ENCODE measurements at places on chromosomes 2 and 18. TPM values are rescaled to one million over a fixed set of nuclear protein-coding genes. Genes with fewer than 3 reads are reported as not detected.

DNA sequence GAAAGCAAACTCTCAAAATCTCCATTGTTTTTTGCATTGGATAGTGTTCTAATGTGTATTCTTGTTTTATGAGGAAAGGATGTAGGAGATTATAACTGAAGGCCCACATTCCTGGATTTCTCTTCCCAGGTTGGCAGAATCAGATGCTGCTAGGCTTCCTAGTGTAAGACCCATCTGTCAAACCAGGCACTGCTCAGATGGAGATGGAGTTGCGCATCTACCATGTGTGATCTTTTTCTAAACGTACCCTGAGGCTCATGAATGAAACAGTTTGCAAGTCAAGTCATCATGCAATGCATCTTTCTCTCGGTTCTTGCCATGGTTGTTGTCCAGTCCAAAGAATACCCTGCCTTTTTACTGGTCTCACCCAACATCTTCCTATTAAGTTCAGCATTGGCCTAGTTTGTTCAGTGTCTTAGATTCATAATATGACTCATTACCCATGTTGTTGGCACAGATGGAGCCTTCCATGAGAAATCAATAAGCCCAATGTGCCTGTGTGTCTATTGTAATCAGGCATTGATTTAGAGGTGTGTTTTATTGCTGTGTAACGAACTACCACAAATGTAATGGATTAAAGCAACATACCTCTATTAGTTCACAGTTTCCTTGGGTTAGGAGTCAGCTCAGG lies 127.4 kb downstream of the NYAP2 start:
- no peak for DNase-seq
- no peaks in the 10 kb centered on the region for H3K27me3 ChIP-seq
- H3K4me1 ChIP-seq, result no peaks in the 10 kb centered on the region

DNA sequence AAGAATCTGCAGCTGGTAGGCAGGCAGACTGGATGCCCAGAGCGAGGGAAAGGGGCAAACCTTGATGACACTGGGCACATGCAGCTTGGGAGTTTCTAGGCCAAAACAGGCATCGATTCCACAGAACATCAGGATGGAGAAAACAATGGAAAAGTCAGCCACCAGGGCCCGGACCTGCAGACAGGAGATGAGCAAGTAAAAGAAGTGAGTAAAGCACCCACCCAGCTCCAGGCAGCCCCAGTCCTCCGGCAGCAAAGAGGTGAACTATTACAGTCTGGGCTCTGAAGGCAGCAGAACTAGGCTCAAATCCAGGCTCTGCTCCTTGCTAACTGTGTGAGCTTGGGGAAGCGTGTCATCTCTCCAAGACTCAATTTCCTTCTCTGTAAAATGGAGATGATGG lies 36.6 kb downstream of the MTHFD2 start:
- no peak for DNase-seq
- no peaks in the 10 kb centered on the region for H3K27me3 ChIP-seq
- H3K36me3 ChIP-seq, result no peaks in the 10 kb centered on the region
- H3K4me1 ChIP-seq, result no peaks in the 10 kb centered on the region

DNA sequence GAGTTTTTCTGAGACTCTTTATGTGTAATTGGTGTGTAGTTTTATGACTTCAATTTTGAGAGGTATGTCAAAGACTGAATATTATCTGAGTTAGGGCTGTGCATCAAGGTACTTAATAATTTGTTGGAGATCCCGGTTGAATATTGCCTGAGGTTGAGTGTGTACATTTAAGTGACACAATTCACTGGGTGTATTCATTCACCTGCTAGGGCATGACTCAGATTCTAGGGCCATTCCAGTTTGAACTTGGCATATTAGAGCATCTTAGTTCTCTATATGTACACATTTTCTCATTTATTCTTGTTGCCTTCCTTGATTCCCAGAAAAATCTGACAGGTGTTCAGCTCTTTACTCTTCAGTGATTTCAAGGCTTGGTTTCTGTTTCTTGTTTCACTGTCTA lies 12.5 kb downstream of the MAP4K4 start:
- no peak overlapping the region for H3K4me3 ChIP-seq
- no peak overlapping the region for H3K27ac ChIP-seq
- no peaks in the 10 kb centered on the region for H3K27me3 ChIP-seq
- DNase-seq, result no peak
- peaks cover 59% of the 10 kb centered on the region for H3K4me1 ChIP-seq

DNA sequence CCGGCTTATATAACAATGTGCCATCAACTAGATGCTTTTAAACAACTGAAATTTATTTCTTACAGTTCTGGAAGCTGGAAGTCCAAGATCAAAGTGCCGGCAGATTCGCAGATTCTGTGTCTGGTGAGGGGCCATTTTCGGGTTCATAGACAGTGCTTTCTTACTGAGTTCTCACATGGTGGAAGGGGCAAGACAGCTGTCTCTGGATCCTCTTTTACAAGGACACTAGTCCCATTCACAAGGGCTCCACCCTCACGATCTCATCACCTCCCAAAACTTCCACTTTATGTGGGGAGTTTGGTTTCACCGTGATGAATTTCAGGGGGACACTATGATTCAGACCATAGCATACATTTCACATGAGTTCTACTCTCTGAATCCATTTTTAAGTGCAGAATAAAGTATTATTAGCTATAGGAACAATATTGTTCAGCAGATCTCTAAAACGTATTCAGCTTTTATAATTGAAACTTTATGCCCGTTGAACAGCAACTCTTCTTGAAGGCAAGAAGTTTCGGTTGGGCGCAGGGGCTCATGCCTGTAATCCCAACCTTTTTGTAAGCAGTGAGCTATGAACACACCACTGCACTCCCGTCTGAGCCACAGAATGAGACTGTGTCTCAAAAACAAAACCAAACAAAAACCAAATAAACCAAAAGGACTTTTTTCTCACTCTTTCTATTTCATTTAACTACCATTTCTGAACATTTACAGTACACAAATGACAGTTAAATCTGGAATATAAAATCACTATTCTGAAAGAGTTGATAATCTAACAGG lies 502.8 kb downstream of the CMPK2 start:
- DNase-seq, result no peak
- no peaks in the 10 kb centered on the region for H3K4me1 ChIP-seq
- H3K27ac ChIP-seq, result no peak overlapping the region
- no peaks in the 10 kb centered on the region for H3K36me3 ChIP-seq
- H3K27me3 ChIP-seq, result no peaks in the 10 kb centered on the region

DOCK10 gene
- total RNA-seq, result 239 TPM

HMSD gene
- total RNA-seq, result 8.5 TPM

DNA sequence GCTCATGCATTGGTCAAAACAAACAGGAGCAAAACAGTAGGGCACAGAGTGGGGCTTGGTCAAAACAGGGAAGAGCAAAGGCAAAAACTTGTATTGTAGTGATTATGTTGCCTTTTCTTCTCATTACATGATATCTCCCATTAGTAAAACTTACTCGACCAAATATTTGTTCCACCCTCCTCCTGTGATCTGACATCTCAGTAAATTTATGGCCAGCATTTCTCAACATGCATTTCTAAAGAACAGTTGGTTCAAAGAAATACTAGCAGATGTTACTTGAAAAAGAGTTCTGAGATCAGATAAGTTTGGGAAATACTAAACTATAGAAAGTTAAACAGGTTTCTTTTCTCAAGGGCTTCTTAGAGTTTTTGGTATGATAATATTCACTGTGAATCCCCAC lies 423.1 kb downstream of the FIGN start:
- no peaks in the 10 kb centered on the region for H3K27me3 ChIP-seq
- H3K4me3 ChIP-seq, result no peak overlapping the region
- no peak for DNase-seq
- no peaks in the 10 kb centered on the region for H3K4me1 ChIP-seq
- no peak overlapping the region for H3K27ac ChIP-seq
- H3K36me3 ChIP-seq, result no peaks in the 10 kb centered on the region

DNA sequence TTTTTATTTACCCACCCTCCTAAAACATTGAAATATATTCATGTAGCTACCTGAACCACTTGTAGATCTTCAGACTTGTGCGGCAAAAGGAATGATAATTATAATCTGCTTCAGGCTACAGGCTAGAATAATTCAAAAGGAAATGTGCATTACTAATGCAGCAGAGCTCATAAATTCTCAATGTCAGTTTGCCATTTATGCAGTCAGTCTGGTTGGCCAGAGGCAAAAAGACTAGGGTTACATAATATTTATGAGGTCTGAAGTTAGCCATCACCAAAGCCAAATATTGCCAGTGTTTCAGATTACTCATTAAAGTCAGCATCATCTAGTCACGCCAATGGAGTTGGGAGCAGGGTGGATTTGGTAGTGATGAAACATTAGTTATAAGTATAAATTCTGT lies 38.9 kb downstream of the METAP1D start:
- no peaks in the 10 kb centered on the region for H3K27me3 ChIP-seq
- H3K4me1 ChIP-seq, result peaks cover 6% of the 10 kb centered on the region
- H3K27ac ChIP-seq, result no peak overlapping the region
- no peaks in the 10 kb centered on the region for H3K36me3 ChIP-seq
- DNase-seq, result no peak

GRCh38 chr18:6722690-6723089 lies 6.8 kb upstream of the ARHGAP28 start:
- H3K4me1 ChIP-seq, result no peaks in the 10 kb centered on the region
- H3K36me3 ChIP-seq, result no peaks in the 10 kb centered on the region
- no peak for DNase-seq
- no peak overlapping the region for H3K27ac ChIP-seq
- no peak overlapping the region for H3K4me3 ChIP-seq
- no peaks in the 10 kb centered on the region for H3K27me3 ChIP-seq

CRACDL gene
- 0.20 TPM for total RNA-seq

- H3K36me3 ChIP-seq, result no peaks in the 10 kb centered on the region
- no peak for DNase-seq
- H3K27ac ChIP-seq, result no peak overlapping the region
- peaks cover 14% of the 10 kb centered on the region for H3K27me3 ChIP-seq
- H3K4me3 ChIP-seq, result no peak overlapping the region
- no peaks in the 10 kb centered on the region for H3K4me1 ChIP-seq
Measured at GRCh38 chr2:74740395-74740740, 86.3 kb downstream of the SEMA4F start.

GRCh38 chr2:84959566-84960506 lies 11.1 kb upstream of the KCMF1 start:
- H3K36me3 ChIP-seq, result peaks cover 56% of the 10 kb centered on the region
- peaks cover 30% of the 10 kb centered on the region for H3K4me1 ChIP-seq
- H3K27me3 ChIP-seq, result no peaks in the 10 kb centered on the region
- no peak for DNase-seq
- H3K4me3 ChIP-seq, result no peak overlapping the region
- no peak overlapping the region for H3K27ac ChIP-seq

GRCh38 chr2:58237741-58238140 lies 3.4 kb downstream of the FANCL start:
- no peak overlapping the region for H3K4me3 ChIP-seq
- H3K27ac ChIP-seq, result no peak overlapping the region
- H3K4me1 ChIP-seq, result peaks cover 42% of the 10 kb centered on the region

DNA sequence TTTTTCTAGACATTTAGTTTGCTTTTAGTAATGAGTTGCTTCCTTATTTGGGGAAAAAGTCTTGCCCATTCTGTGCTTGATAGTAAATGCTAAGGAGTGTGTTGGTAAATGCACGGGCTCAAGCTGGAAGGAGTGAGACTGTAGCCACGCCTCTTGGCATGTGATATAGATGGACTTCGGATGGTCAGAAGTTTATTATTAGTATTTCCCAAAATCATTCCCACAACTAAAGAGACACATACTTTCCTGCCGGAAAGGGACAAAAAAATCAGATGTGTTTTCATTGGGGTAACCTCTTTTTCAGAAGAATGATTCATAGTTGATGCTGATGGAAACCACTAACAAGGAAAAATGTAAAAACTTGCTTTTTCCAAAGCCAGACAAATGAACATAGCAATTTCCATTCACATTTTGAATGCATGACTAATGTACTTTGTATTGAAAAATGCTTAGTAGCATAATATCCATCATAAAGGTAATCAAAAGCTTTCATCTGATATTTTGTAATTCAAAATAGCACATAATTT lies 133.2 kb downstream of the ZNF532 start:
- H3K4me3 ChIP-seq, result no peak overlapping the region
- peaks cover 1% of the 10 kb centered on the region for H3K27me3 ChIP-seq
- no peak overlapping the region for H3K27ac ChIP-seq
- DNase-seq, result no peak
- H3K36me3 ChIP-seq, result no peaks in the 10 kb centered on the region

DNA sequence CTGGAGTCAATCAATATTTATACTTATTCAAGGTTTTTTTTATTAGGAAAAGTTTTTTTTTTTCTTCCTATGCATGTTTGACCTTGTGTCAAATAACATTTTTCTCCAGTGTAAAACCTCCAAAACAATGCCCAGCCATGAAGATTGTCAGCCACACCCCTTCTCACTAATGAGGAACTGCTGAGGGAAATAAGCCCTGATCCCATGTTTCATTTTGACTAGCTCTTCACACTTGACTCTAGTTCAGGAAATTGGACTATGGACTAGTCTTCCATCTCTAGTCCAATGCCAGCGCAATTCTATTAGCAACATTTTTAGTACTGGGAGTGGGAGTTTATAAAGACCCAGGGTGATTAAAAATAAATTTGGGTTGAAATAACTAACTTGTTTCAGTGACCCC lies 275.6 kb upstream of the CXCR4 start:
- DNase-seq, result no peak
- H3K27me3 ChIP-seq, result peaks cover 6% of the 10 kb centered on the region
- H3K36me3 ChIP-seq, result no peaks in the 10 kb centered on the region
- peaks cover 24% of the 10 kb centered on the region for H3K4me1 ChIP-seq

GRCh38 chr18:21191596-21192307 lies 50.3 kb upstream of the GREB1L start:
- H3K4me3 ChIP-seq, result no peak overlapping the region
- DNase-seq, result no peak

FHOD3 gene
- not detected for total RNA-seq

GRCh38 chr2:180823546-180824141 lies 156.8 kb upstream of the UBE2E3 start:
- H3K36me3 ChIP-seq, result no peaks in the 10 kb centered on the region
- DNase-seq, result no peak
- H3K4me1 ChIP-seq, result no peaks in the 10 kb centered on the region
- H3K27ac ChIP-seq, result no peak overlapping the region
- no peak overlapping the region for H3K4me3 ChIP-seq

RNU2-63P gene
- 16.1 TPM for total RNA-seq

GRCh38 chr2:142223309-142223708 lies 92.5 kb upstream of the LRP1B start:
- H3K27ac ChIP-seq, result no peak overlapping the region
- no peaks in the 10 kb centered on the region for H3K36me3 ChIP-seq
- no peaks in the 10 kb centered on the region for H3K27me3 ChIP-seq
- no peak overlapping the region for H3K4me3 ChIP-seq
- no peak for DNase-seq
- H3K4me1 ChIP-seq, result no peaks in the 10 kb centered on the region

VWA3B gene
- total RNA-seq, result not detected

GRCh38 chr2:142707318-142707717 lies 170.1 kb upstream of the KYNU start:
- no peaks in the 10 kb centered on the region for H3K36me3 ChIP-seq
- H3K27ac ChIP-seq, result no peak overlapping the region
- H3K4me3 ChIP-seq, result no peak overlapping the region
- no peak for DNase-seq
- H3K27me3 ChIP-seq, result no peaks in the 10 kb centered on the region

DNA sequence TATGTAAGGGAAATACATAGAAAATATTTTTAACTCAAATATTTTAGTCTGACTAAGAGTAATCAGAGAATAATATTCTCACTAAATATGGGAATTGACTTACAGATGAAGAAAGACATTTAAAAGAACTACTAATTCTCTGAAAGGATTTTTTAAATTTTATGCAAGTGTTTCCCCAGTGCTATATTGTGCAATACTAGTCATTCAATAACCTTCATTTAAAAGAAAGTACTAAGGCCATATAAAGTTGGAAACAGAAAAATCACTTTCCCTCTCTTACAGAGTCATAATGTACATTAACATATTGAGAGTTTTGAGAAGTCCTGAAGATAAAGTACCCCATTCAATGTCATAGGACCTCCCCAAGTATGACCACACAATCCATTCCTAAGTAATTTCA lies 584.6 kb upstream of the ACVR2A start:
- no peak overlapping the region for H3K4me3 ChIP-seq
- DNase-seq, result no peak
- no peak overlapping the region for H3K27ac ChIP-seq
